ENCODE measurements at places on chromosomes 12 and 14. TPM values are rescaled to one million over a fixed set of nuclear protein-coding genes. Genes with fewer than 3 reads are reported as not detected.

The SLC6A12 gene
- 0.11 TPM for polyA plus RNA-seq

The SIX6 gene
- not detected for polyA plus RNA-seq

The CYP46A1 gene
- 0.16 TPM for polyA plus RNA-seq

The JPH4 gene
- 0.04 TPM for polyA plus RNA-seq

The FOXJ2 gene
- 4.2 TPM for polyA plus RNA-seq

The CLEC2A gene
- polyA plus RNA-seq: not detected

The NANOG gene
- polyA plus RNA-seq: under 0.01 TPM

The INHBC gene
- not detected for polyA plus RNA-seq

The KRT85 gene
- not detected for polyA plus RNA-seq

The LTB4R gene
- 73.6 TPM for polyA plus RNA-seq

The GYS2 gene
- polyA plus RNA-seq: 4.7 TPM

The SSPN gene
- 2.1 TPM for polyA plus RNA-seq

The FGD6 gene
- polyA plus RNA-seq: 2.2 TPM

The SETD1B gene
- polyA plus RNA-seq: 7.7 TPM

The NID2 gene
- 2.9 TPM for polyA plus RNA-seq

The P2RX2 gene
- polyA plus RNA-seq: 1.4 TPM

The DEPDC4 gene
- 0.68 TPM for polyA plus RNA-seq

The SERPINA5 gene
- polyA plus RNA-seq: 0.10 TPM

The HRK gene
- 0.20 TPM for polyA plus RNA-seq

The USP44 gene
- 0.43 TPM for polyA plus RNA-seq

The ANKRD9 gene
- polyA plus RNA-seq: 12.5 TPM

The FOXN4 gene
- polyA plus RNA-seq: not detected

The MYF5 gene
- polyA plus RNA-seq: not detected

The KLRB1 gene
- 0.73 TPM for polyA plus RNA-seq

The SFSWAP gene
- 20.8 TPM for polyA plus RNA-seq

The WIF1 gene
- polyA plus RNA-seq: 0.47 TPM

The PIWIL1 gene
- not detected for polyA plus RNA-seq

The ADAM20 gene
- polyA plus RNA-seq: 0.06 TPM

The SYCP3 gene
- 0.07 TPM for polyA plus RNA-seq

The PLD4 gene
- polyA plus RNA-seq: 0.65 TPM

The TC2N gene
- polyA plus RNA-seq: 14.9 TPM

The HIP1R gene
- polyA plus RNA-seq: 32.7 TPM

The DNAH10 gene
- 0.01 TPM for polyA plus RNA-seq

The TAS2R13 gene
- not detected for polyA plus RNA-seq

The KSR2 gene
- polyA plus RNA-seq: 0.04 TPM

The SLC5A8 gene
- polyA plus RNA-seq: 0.02 TPM

The BHLHE41 gene
- 1.5 TPM for polyA plus RNA-seq

The ZFHX2 gene
- polyA plus RNA-seq: 0.59 TPM

Measured in esophagus (tissue), 2 donors.